ENCODE measurements at places on chromosomes 3 and 15. TPM values are rescaled to one million over a fixed set of nuclear protein-coding genes. Genes with fewer than 3 reads are reported as not detected.

DNA sequence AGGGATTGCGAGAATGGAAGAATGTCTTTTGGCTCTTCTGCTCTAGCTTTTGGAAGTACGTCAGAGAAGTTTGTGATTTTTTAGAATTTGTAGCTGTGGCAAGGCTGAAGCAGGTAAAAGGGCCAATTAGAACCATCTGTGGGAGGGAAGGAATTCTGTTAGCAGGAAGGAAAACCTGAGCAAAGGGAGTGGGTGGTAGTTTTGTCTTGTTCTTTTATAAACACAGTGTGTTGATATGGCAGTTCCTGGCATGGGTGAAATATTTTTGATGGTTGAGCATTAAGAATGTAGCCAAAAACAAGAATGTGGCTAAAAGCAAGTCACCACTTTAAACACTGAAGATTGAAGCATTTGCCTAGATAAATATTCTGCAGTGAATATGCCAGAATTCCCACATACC lies 23.8 kb downstream of the DAG1 start:
- no peak for DNase-seq

- no peak for DNase-seq
Observed at GRCh38 chr3:188951734-188952133, 220.0 kb upstream of the TPRG1 start.

DNA sequence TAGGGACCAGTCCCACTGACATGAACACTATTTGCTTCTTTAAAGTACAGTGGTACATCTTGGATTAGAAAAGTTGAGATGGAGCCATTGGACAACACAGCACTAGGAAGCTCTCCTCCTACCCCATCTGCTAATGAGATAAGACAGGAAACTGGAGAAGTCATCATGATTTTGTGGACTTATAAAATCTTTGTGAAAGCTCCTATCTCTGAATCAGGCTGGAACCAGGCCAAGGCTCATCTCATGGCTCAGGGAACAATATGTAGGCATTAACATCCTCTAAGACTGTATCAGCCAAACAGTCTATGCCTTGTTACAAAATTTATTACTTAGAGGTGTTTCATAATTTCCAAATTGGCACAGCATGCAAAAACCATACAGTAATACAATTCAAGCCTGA lies 84.1 kb downstream of the BOC start:
- DNase-seq = no peak

DNA sequence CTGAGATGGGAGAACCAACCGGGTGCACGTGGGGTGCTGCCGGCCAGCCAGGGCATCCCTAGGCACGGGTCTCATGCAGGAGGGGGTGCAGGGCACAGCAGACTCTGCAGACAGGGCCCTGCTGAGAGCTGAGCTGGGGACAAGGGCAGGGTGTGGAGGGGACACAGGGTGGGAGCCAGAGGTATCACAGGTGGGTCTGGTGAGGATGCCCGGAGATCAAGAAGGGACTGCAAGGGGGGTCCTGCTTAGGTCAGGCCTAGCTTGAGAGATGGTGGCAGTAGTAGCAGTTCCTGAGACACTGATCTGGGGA lies 39.5 kb upstream of the PRR23E start:
- DNase-seq = no peak

GRCh38 chr3:138433892-138434275 lies 532 bp upstream of the ESYT3 start:
- DNase-seq = no peak

DNA sequence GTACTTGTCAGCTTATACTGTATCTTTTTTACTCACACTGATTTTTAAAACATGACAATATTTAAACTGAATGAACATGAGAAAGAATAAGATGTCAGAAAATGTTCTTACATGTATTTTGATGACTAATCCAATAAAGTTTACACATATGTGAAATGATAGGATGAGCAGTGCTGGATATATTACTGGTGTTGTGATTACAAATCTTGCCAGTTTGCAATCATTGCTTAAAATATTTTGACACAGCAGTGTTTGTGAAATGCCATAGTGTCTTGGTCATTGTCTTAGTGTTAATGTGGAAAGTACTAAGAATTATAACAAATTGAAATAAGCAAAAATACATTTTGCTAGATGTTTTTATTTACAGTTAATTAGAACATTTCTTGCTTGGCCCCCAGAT lies 118.7 kb upstream of the MLF1 start:
- DNase-seq = no peak

DNA sequence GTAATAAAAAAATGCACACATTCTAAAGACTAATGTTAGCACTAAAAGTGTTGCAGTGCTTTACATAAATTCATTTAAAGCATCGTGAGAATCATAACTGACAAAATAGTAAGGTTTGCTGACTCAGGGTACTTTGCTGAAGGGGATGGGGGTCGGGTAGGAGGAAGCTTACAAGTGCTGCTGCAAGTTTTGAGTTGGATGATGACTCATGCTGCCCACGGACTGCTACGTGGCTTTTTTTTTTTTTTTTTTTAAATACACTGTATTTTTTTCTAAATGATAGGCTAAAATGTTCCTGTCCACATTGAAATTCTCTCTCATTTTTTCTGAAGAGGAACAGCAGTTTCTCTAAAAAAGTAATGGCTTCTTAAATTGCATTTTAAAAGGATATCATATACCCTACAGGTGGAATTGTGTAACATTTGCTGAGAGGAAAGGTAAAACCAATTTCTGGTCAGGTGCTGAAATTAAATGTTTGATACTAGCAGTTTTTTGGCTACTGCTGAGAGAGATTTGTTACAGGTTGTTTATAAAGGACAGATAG lies 2.2 kb downstream of the MAPK6 start:
- DNase-seq = peak; percentile 86

- DNase-seq = no peak
Observed at GRCh38 chr3:144553301-144553700, 581.7 kb downstream of the DIPK2A start.

- no peak for DNase-seq
Observed at GRCh38 chr3:31953091-31953490, 28.0 kb downstream of the OSBPL10 start.

GRCh38 chr3:189833996-189834395 lies 202.8 kb downstream of the TP63 start:
- DNase-seq = no peak

DNA sequence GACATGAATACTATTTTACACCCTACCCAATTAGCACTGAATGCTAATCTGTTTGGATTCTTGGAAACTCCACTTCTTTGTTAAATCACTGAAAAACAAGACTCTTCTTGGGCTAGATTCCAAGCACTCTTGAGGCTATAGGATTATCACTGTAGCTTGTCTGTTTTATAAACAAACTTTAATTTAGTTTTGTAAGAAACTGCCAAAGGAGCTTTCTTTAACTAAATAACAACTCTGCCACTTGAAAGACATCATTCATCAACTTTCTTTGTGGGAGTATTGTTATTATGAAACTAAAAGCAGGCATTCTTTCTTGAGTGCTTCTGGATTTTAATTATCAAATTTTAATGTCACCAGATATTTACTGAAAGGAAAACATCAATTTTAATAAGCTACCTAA lies 24.1 kb downstream of the CBLB start:
- no peak for DNase-seq

- DNase-seq = no peak
Observed at GRCh38 chr15:84826369-84826823, 9.2 kb downstream of the ALPK3 start.

- peak; percentile 89 for DNase-seq
Observed at GRCh38 chr15:76987896-76988860, 6.7 kb upstream of the PSTPIP1 start.

DNA sequence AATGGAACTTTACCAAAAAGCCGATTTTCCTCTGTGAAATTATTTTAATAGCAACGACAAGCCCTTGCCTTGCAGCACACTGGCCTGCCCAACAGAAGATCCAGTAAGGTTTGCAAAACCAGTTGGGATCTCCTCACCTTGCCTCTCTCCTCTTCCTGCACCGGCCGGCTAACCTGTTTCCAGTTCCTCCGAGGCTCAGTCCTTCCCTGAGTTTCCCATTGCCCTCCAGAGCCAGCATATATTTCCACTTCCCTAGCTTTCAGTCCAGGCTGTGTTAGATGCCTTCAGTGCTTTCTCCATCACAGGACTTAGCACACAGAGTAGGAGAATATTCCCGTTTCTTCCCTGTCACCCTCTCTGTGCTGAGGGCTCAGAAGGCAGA lies 60.3 kb downstream of the NOX5 start:
- DNase-seq = no peak

DNA sequence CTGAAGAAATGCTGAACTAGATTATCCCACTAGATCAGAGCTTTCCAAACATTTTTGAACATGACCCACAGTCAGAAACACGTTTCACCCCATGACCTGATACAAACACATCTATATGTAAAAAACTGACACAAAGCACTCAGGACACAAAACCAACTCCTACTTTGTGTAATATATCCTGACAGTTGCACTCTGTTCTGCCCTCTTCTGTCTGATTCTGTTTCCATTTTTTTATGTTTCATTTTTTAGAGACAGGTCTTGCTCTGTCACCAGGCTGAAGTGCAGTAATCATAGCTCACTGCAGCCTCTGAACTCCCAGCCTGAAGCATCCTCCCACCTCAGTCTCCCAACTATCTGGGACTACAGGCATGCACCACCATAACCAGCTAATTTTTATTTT lies 15.8 kb upstream of the RFTN1 start:
- DNase-seq = no peak

DNA sequence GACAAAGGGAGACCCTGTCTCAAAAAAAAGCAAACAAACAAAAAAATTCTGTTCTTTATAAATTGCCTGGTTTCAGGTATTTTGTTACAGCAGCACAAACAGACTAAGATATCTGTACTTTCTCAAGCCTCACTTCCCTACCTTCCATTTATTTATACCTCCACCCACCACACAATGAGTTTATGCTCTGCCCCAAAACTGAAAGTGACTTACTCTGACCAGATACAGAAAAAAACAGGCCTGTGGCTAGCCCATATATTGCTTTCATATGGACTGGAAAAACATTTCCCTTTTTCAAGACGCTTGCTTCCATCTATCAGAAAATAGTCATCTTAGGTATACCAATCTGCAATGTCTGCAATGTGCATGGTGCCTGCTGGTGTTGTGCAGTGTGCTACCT lies 8.7 kb upstream of the GPD1L start:
- no peak for DNase-seq

- no peak for DNase-seq
Observed at GRCh38 chr15:44879066-44879465, 77.4 kb upstream of the TERB2 start.

DNA sequence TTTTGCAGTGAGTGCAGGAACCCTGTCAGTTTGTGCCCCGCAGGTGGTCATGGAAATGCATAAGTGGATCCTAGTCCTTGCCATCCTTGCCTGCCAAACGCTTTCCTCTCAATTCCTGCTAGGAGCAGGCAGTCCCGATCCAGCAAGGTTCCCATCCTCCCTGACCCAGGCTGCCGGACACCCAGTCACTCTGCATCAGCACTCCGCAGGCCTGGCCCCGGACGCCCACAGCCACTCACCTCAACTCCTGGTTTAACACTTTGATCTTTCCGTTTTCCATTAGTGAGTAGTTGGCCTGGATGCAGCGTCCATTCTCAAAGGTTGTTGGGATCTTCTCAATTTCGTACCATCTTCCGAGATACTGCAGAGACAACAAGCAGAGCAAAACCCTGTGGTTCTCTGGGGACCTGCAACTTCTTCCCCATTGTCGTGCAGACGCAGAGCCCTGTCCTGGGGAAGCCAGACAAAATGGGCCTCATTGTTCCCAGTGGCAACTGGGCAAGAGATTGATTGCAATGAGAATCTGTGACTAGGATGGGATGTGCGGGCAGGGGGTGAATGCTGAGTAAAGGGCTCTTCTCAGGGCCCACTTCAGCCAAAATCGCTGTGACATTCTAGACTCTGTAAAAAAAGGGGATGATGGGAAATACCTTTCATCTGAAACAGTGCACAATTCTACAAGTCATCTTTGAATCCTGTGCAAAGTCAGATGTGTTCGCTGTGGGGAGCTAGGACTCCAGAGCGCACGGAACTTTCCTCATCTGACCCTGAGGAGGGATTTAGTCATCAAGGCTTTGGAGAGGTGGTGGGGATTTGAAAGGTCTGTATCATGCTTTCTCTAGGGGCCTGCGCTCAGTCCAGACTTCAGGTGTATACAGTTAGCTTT lies 9.9 kb downstream of the APOD start:
- DNase-seq = no peak

GRCh38 chr3:157347577-157348303 lies 88.9 kb upstream of the PTX3 start:
- DNase-seq = no peak

Gene CACNA2D3
- total RNA-seq = not detected

Gene CHDH
- 0.89 TPM for total RNA-seq

Gene RUVBL1
- total RNA-seq = 50.4 TPM

Gene PLSCR5
- not detected for total RNA-seq

Gene FBN1
- 0.50 TPM for total RNA-seq

Gene TMCO5A
- not detected for total RNA-seq
